Mesothelial cell of epicardium (in vitro differentiated cells): ENCODE measurements at places on chromosomes 1 and 21. TPM values are rescaled to one million over a fixed set of nuclear protein-coding genes. Genes with fewer than 3 reads are reported as not detected.

GRCh38 chr1:226748306-226748705 lies 9.2 kb upstream of the ITPKB start:
- DNase-seq = no peak

DNA sequence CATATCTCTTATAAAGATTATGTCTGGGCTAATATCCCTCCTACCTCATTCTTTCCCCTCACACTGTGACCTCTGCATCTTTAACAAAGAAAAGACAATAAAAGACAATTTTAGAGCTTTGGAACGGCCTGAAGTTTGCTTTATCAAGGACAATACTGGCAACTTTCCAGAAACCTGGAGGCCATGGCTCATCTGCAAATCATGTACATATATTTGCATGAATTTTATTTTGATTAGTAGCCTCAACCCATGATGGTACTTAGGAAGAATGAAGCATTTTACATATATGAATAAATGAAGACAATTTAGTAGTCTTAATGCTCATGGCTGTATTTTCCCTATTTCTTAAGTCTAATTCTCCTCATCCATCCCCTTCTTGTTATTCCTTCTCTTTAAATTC lies 612.2 kb upstream of the CXADR start:
- DNase-seq = no peak

DNA sequence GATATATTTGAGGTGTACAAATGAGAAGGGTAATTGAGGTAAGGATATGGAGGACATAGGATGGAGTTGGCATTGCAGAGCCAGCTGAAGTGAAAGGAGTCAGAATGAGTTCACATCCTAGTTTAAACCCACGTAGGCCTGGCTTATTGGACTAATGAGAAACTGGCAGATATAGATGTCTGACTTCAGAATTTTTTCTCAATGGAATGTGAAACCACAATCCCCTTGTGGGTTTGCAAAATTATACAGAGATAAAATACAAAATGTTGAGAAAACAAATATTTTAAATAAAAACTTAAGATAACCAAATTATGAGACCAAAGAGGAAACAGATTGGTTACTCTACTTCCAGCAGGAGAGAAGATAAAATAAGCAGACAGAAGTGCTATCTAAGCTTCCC lies 277.4 kb upstream of the LRRC7 start:
- DNase-seq = no peak

DNA sequence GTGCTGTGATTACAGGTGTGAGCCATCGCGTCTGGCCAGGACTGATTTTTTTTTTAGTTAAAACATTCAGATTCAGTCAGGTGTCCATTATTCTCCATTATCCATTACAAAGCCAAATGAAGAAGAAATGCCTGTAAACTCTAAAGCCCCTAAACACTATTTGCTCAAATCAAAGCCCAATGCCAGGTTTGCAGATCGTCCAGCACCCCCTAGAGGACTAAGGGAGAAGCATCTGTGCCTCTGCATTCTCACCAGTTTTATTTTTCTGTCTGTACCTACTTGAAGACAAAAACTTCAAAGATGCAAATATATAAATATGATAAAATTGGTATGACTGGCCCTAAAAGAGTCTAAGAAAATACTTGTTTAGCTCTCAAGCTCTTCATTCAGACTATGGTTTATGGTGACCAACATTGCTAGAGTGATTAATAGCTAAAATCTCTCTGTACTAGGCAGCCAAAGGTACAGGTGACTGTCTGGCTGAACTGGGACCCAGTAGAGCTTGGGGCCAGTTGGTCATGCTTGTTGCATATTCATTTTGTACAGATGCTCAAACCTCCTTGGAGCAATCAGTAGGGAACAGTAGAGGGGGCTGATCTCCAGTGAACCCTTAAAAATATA lies 138.4 kb downstream of the SYT2 start:
- DNase-seq = no peak

DNA sequence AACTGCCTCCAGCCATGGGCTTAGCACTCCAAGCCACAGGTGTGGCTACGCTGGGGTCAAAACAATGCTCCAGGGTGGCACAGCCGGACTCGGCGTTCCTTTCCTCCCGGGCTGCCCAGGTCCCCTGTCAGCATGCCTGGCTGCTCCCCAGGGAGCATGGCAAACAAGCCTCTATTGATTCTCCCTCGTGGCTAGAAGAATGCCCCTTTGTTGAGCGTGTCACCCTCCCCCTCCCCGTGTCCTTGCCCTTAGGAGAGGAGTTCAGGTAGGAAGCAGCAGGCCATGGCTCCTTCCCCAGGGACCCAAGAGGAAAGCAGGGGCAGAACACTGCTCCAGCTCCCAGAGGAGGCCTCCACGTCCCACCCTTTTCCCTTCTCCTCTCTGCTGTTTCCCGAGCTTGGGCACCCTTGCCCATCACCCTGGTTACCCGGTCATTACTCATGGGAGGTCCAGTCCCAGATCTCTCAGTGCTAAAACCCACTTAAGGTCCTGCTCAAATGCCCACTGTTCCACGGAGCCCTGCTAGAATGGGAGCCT lies 57.4 kb upstream of the CITED4 start:
- no peak for DNase-seq

DNA sequence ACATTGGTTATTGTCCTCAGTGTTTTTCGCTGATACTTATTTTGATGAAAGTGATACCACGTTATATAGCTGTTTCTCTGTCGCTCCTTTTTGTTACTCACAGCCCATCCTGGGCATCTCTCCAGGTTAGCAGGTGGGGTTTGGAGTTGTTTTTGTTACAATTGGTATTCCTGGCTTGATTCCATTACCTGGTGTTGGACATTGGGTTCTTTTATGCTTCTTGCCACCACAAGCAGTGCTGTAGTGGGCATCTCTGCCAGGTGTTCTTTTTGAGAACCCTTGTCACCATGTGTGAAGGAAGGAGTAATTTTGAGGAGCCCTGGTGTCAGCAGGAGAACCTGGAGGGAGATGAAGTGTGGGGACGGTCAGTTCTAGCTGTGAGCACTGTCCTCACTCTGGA lies 47.5 kb upstream of the PWP2 start:
- no peak for DNase-seq

- no peak for DNase-seq
These were observed 18.9 kb downstream of the NECAP2 start for GRCh38 chr1:16459352-16459925.

DNA sequence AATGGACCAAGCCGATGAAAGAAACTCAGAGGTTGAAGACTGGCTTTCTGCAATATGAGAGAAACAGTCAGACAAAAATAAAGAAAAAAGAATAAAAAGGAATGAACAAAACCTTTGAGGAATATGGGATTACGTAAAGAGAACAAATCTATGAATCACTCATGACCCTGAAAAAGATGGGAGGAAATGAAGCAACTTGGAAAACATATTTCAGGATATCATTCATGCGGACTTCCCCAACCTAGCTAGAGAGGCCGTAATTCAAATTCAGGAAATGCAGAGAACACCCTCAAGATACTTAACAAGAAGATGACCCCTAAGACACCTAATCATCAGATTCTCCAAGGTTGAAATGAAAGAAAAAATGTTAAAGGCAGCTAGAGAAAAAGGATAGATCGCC lies 705.3 kb upstream of the CHRM3 start:
- DNase-seq = no peak

The ERICH3 gene
- not detected in 3 replicates for total RNA-seq

The LRRIQ3 gene
- 0.29 to 0.51 TPM (median 0.47 TPM) in 3 replicates for total RNA-seq

The CD101 gene
- 3.7 to 5.6 TPM (median 4.1 TPM) in 3 replicates for total RNA-seq

The PPIAL4G gene
- total RNA-seq = 0.13 TPM in 1 of 3 replicates, not detected in the others

The DLGAP3 gene
- 0.23 to 0.44 TPM (median 0.27 TPM) in 3 replicates for total RNA-seq
